Small intestine (tissue), 16 donors: ENCODE measurements at places on chromosomes 3 and 15. TPM values are rescaled to one million over a fixed set of nuclear protein-coding genes. Genes with fewer than 3 reads are reported as not detected.

DNA sequence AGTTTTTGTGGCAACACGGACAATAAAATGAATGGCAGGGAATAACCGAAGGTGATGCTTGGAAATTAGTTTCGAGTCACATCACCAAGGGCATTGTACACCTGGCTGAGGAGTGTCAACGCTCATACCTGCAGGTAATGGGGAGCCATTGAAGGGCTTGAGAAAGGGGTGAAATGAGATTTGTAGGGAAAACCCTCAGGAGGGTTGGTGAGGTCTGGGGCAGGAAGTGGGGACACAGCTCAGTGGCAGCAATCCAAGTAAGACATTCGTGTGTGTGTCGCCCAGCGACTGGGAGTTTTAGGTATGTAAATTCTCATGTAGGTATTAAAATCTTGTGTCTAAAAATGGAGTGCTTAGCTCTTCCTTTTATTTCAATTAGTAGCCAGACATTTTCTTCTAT lies 14.3 kb downstream of the PARP14 start:
- peaks cover 35% of the 10 kb centered on the region for H3K36me3 ChIP-seq
- no peak overlapping the region for H3K4me3 ChIP-seq
- no peaks in the 10 kb centered on the region for H3K27me3 ChIP-seq
- DNase-seq = no peak
- no peak overlapping the region for H3K27ac ChIP-seq
- no peaks in the 10 kb centered on the region for H3K4me1 ChIP-seq

DNA sequence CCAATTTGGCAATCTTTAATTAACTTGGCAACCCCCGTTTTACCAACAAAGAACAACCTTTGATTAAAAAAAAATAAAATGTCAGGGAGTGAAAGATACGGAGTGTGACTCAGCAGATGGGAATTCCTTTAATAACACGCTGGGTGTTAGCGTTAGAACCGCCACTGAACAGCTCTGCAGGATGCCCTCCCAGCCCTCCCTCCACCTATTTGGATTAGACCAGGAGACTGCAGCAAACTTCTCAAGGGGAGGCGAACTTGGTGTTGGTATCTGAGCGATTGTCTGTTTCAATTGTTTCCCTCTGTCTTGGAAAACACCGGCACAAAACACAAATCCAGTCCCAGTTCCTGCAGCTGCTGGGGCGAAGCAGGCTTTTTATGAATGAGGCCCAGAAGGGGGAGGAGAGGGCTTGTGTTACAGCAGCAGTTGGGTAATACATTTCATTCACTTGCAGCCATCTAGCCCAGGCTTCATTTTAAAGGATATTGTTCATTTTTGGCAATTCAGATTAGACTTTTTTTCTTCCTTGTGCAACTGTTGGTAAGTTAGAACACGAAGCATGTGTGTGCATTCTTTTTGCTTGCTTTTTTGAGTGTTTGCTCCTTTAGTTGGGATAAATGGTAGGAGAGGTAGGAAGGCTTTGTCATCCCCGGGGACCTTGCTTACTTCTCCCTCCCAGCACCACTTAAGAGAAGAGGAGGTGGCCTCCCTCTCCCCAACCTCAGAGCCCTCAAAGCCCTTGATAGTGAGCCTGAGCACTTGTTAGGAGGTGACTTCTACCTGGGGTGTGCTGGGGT lies 152.3 kb downstream of the IGF1R start:
- DNase-seq = peak; percentile 91
- H3K4me3 ChIP-seq = no peak overlapping the region
- no peaks in the 10 kb centered on the region for H3K27me3 ChIP-seq
- no peaks in the 10 kb centered on the region for H3K36me3 ChIP-seq
- H3K27ac ChIP-seq = no peak overlapping the region

DNA sequence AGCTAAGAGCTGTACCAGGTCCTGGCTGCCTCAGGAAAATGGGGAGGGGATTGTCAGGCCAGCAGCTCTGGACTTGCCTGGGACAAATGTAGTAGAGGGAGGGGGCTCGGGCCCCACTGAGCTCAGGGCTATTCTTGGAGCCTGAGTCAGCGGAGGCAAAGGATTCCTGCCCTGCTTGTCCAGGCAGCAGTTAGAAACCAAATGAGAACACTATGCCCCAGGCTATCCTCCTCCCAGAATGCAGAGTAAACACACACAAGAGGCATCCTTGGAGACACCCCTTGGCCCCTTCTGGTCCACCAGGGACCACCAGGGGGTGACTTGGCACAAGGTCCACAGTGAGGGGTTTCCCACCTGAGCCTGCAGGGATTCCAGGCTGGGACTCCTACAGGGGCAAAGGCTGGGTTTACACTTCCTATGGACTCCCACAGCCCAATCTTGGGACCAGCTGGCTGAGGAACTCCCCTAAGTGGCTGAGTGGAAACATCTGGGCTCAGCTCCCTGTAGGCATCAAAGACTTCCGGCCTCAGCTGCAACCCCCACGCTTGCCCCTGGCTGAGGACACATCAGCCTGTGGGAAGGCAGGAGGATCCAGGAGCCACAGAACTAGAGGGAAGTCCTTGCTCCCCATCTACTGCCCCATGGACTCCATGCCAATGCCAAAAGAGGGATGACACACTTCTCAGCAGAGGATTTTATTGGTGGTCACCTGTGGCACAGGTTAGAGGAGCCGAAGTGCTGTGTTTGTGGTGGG lies 3.4 kb upstream of the COL7A1 start:
- no peak overlapping the region for H3K27ac ChIP-seq
- no peak for DNase-seq
- peaks cover 11% of the 10 kb centered on the region for H3K27me3 ChIP-seq
- H3K4me3 ChIP-seq = no peak overlapping the region
- H3K36me3 ChIP-seq = peaks cover 70% of the 10 kb centered on the region

- no peak overlapping the region for H3K27ac ChIP-seq
- no peaks in the 10 kb centered on the region for H3K4me1 ChIP-seq
- no peak for DNase-seq
- H3K36me3 ChIP-seq = no peaks in the 10 kb centered on the region
- H3K4me3 ChIP-seq = no peak overlapping the region
These were observed 21.0 kb upstream of the ATG7 start for GRCh38 chr3:11250902-11251806.

GRCh38 chr15:57224664-57225063 lies 151.6 kb upstream of the CGNL1 start:
- H3K27ac ChIP-seq = no peak overlapping the region
- H3K4me3 ChIP-seq = no peak overlapping the region
- H3K27me3 ChIP-seq = no peaks in the 10 kb centered on the region
- no peak for DNase-seq
- H3K4me1 ChIP-seq = no peaks in the 10 kb centered on the region

The PGBD4 gene
- 0.27 TPM for polyA plus RNA-seq

The ALDH1L1 gene
- polyA plus RNA-seq = 0.45 TPM
